ENCODE measurements at places on chromosomes 1 and 21.

DNA sequence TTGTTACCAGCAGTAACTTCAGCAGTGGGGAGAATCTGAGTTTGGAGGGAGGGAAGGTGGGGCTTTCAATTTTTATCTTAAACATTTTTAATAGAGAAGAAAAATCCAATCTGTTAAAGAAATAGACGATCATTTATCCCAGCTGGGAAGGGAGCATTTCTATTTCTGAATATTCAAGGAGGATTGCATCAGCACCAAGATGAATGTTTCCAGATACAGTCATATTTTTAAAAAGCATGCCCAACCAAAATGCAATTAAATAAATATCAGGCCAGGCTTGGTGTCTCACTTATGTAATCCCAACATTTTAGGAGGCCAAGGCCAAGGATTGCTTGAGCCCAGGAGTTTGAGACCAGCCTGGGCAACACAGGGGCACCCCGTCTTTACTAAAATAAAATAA is 1.7 kb upstream of the ATP1A4 start:
- no peak for ATAC-seq

- ATAC-seq, result no peak
Observed at GRCh38 chr1:65431111-65431705, 10.7 kb downstream of the LEPR start.

DNA sequence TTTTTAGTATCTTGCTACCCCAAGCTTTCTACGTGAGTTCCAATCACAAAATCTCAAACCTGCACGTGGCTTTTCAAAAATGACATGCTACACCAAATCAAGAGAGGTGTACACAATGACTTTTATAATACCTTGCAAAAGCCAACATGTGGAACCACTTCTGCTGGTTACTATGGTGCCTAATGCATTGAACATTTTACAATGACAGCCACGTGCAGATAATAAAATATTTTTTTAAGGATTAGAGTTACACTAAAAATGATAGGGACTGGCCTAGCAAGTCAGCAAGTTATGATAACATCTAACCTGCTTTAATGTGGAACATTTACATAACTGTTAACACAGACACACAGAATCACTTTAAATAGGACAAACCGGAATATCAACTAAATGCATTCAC is 30.2 kb downstream of the EYA3 start:
- ATAC-seq, result no peak

GRCh38 chr1:216632980-216633379 is 90.2 kb downstream of the ESRRG start:
- ATAC-seq, result no peak

- no peak for ATAC-seq
Observed at GRCh38 chr1:230376296-230376695, 49.8 kb downstream of the PGBD5 start.

- ATAC-seq, result no peak
Observed at GRCh38 chr1:93253516-93253915, 73.0 kb downstream of the CCDC18 start.

DNA sequence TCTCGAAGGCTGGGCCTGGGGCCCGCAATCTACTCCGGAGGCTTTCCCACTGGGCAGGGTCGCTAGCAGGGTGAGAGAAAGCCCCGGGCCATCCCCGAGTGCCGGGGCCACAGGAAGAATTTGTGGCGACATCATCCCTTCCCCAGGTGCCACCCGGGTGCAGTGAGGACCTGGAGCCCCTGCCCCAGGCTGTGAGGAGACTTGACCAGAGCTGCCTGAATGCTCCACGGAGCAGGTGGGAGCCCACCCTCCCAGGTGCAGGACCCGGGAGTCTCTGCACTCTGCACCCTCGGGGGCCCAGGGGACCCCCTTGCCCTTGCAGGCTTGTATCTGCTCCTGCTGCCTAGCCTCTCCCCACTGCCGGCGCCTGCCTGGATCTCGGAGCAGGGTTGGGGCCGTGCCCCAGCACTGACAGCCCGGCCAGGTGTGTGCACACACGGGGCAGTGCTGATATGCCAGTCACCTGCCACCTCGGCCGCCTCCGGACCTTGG is 67.5 kb upstream of the RGS7 start:
- ATAC-seq, result peak; percentile 14

GRCh38 chr1:119981986-119982815 is 85.9 kb upstream of the ADAM30 start:
- no peak for ATAC-seq

GRCh38 chr21:37196847-37197246 is 70.3 kb downstream of the VPS26C start:
- ATAC-seq, result no peak

DNA sequence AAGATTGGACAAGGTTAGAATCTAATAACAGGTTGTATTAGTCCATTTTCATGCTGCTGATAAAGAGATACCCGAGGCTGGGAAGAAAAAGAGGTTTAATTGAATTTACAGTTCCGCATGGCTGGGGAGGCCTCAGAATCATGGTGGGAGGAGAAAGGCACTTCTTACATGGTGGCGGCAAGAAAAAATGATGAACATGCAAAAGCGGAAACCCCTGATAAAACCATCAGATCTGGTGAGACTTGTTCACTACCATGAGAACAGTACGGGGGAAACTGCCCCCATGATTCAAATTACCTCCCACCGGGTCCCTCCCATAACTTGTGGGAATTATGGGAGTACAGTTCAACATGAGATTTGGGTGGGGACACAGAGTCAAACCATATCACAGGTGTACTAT is 22.9 kb upstream of the TTLL7 start:
- ATAC-seq, result no peak

- no peak for ATAC-seq
Observed at GRCh38 chr1:83854456-83854855, 144.5 kb downstream of the TTLL7 start.

GRCh38 chr21:44711327-44712202 is at the start of gene TSPEAR:
Gene TSPEAR (minus strand): TSS chr21:44711572. CDS start chr21:44711514, 58 bp downstream.
- no peak for ATAC-seq

- ATAC-seq, result no peak
Observed at GRCh38 chr1:109490934-109491302, 3.0 kb upstream of the CYB561D1 start.

DNA sequence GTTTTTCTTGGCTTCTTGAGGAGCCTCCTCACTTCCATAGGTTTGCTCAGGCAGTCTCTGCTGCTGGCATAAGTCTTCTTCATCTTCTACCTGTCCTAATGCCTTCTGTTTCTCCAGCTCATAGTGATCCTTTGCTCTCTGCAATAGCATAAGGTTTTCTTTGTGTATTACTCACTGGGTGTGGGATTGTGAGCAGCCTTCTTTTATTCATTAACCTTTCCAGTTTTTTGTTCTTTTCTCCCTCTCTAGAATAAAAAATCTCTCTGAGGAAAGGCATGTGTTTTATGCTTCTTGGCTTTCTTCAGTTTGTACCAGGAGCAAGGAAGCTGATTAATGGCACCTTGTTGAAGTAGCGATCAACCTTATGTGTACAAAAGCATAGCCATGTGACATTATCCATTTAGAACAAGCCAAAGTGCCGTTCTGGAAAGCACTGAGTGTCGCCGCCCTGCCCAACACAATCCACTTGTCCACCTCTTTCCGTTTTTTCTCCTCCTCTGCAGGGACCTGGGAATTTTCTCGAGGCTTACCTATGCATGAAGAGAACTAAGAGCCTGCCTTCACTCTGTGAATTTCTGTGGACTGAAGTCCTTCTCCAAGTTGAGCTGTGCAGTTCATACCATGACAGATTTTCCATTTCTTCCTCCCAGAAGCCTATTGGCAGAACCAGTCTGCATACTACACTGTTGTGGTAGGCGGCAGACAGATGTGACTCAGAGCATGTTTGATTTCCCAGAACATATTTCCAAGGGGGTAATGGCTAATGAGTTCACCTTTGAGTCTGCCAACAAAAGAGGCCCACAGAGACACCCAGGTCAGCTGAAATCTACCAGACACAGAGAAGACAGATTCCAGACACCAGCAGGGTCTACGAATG is 39.0 kb downstream of the DPT start:
- no peak for ATAC-seq

DNA sequence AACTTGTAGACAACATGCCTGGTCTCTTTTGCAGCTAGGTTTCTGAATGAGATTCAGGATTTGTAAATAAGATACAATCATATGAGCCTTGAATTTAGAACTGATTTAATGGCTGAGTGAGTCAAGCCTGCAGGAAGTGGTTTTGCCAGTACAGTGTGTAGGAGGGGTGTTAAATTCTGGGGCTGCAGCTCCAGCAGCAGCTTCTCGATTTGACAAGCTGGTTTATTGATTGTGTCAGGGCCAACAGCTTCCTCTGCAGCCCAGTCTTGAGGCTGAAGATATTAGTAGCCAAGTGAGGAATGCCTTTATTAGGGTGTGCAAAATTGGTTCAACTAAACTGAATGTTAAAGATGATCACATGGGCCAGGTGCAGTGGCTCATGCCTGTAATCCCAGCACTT is 11.5 kb upstream of the PLA2G5 start:
- ATAC-seq, result peak; percentile 70

- ATAC-seq, result no peak
Observed at GRCh38 chr1:8910331-8910730, 31.8 kb upstream of the ENO1 start.

DNA sequence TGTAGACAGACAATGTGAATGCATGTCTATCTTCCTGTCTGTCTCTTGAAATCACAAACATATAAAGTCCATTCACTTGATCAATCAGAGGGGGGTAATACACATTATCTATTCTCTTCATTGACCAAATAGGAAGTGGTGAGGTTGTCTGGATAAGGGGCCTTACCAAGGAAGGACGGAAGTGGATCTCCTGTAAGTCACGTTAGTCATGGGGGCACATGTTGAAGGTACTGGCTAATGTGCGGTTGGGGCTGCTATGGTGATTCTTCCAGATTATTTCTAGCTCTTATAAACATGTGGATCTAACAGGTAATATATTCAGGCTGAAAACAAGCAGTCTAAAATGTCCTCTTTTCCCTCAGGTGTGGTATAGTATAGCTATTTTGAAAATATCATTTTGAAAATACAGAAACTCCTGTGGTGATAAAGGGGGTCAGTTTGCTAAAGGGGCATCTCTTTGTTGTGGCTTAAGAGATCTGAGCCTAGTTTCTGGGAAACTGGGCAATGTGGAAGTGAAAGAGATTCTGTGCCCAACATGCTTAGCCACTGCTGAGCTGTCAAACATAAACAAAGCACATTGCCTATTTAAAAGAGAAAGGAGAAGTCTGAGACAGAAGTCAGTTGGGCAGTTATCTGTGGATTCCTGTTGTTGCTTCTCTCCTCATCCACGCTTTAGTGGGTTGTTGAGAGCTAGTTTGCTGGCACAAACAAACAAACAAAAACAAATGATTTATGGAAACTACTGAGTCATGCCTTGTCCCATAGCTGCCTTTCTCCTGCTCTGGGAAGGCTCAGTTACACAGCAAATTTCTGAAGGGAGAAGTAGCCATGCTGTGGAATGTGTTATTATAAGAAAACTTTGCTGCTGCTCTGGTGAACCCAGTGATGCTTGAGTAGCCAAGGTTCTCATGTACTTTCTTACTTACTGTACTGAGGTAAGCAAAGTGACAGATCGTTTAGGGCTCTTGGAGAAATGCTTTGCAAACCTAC is 166.9 kb downstream of the HLX start:
- ATAC-seq, result peak; percentile 96

DNA sequence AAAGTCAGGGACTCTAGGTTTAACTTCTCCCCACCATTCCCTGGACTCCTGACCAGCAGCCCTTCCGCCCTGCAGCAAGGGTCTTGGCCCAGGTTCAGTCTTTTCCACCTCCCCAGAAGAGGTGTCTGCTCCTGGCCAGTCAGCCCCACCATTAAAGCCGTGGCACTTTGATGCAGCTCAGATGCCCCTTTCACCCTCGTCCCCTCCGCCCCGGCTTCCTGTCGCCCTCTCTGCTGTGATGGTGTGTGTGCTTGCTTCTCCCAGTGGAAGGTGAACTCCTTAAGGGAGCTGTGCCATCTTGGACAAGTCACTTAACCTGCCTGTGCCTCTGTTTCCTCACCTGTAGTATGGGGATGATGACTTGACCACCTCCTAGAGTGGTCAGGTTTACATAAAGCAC is 17.8 kb upstream of the TTC4 start:
- no peak for ATAC-seq

DNA sequence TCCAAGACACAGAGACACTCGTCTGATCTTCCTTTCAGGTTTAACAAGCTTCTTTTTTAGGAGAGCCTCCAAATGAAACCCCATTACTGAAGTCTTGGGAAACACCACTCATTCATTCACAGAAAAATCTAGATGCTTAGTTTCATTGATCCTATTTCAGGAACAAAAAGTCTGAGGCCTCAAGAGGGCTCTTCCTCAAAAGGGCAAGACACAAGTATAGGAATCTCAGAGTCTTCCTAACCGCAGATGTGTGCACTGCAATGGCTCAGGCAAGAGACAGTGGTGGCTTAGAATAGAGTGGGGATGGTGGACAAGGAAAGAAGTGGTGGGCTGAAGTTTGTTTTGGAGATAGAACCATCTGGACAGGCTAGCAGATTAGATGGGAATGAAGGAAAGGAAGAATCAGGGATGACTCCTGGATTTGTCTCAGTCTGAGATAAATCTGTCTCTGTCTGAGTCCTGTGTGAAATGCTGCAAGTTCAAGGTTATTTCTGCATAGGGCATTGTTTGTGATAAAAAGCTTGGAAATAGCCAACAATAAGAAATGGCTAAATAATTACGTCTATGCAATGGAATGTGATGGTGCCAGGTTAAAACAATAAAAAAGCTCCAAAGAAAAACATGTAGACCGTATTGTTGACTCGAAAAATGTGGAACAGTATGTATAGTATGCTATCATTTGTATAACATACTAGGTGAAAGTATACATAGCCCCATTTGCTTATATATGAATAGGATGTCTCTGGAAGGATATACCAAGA is 8.9 kb upstream of the CTSE start:
- ATAC-seq, result no peak

DNA sequence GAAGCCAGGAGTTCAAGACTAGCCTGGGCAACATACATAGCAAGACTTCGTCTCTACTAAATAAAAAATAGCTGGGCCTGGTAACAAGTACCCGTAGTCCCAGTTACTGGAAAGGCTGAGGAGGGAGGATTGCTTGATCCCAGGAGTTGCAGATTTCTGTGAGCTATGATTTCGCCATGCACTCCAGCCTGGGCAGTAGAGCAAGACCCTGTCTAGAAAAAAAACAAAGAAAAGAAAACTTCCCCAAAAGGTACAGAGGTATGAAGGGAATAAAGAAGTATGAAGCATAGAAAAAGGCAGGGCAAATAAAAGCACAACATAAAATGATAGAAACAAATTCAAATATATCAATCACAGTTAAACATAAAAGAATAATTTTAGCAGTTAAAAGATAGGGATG is 28.7 kb downstream of the RPRD2 start:
- no peak for ATAC-seq

- ATAC-seq, result no peak
Observed at GRCh38 chr1:55481634-55482033, 266.5 kb upstream of the USP24 start.

GRCh38 chr1:172883387-172883791 is 167.4 kb downstream of the TNFSF18 start:
- ATAC-seq, result peak; percentile 94

DNA sequence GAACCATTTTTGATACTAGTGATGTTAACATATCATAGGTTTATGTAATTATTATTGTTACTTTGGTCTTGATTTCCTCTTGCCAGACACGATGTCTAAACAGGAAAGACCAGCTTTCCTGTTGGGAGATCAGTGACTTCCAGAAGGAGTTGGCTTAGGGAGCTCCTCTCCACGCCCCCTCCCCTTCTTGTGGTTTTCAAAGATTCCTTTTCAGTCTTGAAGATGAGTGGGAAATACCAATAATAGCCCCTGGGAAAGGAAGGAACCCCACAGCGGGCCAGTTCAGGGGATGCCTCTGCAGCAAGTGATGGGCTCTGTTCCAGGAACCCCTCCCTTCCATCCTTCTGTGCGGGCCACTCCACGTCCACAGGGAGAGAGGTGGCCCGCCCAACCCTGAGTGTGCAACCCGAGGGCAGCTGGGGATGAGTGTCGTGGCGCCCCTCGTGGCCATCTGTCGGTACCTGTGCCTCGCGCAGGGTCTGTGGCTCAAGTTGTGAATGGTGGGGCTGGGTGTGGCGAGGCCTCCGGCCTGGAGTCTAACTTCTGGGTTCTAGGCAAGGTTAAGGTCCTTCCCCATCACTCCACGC is 65.7 kb downstream of the TLR5 start:
- no peak for ATAC-seq

Measured in stimulated activated memory B cell treated with anti-CD40 and anti-IgM and Interleukin-4, amounts not matched to agents 10 μg/mL and 1 μg/mL and 100 μg/mL, for 72 hours (primary cell).